Activated T-helper 1 cell treated with anti-CD3 and anti-CD28 coated beads, Interleukin-2, amount 50 U/mL, for 16 hours (primary cell): ENCODE measurements at places on chromosomes 2 and 18.

DNA sequence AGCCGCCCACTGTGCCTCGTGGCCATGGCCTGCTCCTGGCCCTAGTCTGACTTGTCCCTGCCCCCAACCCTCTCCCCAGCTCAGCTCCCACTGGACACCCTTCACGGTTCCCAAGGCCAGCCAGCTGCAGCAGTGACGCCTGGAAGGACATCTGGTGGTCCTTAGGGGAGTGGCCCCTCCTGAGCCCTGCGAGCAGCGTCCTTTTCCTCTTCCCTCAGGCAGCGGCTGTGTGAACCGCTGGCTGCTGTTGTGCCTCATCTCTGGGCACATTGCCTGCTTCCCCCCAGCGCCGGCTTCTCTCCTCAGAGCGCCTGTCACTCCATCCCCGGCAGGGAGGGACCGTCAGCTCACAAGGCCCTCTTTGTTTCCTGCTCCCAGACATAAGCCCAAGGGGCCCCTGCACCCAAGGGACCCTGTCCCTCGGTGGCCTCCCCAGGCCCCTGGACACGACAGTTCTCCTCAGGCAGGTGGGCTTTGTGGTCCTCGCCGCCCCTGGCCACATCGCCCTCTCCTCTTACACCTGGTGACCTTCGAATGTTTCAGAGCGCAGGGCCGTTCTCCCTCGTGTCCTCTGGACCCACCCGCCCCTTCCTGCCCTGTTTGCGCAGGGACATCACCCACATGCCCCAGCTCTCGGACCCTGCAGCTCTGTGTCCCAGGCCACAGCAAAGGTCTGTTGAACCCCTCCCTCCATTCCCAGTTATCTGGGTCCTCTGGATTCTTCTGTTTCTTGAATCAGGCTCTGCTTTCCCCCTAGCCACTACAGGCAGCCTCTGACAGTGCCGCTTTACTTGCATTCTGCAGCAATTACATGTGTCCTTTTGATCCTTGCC is 35.8 kb downstream of the ANO7 start:
- no peak for DNase-seq

- no peak for DNase-seq
Observed at GRCh38 chr2:174781996-174782395, 17.7 kb upstream of the CHRNA1 start.

DNA sequence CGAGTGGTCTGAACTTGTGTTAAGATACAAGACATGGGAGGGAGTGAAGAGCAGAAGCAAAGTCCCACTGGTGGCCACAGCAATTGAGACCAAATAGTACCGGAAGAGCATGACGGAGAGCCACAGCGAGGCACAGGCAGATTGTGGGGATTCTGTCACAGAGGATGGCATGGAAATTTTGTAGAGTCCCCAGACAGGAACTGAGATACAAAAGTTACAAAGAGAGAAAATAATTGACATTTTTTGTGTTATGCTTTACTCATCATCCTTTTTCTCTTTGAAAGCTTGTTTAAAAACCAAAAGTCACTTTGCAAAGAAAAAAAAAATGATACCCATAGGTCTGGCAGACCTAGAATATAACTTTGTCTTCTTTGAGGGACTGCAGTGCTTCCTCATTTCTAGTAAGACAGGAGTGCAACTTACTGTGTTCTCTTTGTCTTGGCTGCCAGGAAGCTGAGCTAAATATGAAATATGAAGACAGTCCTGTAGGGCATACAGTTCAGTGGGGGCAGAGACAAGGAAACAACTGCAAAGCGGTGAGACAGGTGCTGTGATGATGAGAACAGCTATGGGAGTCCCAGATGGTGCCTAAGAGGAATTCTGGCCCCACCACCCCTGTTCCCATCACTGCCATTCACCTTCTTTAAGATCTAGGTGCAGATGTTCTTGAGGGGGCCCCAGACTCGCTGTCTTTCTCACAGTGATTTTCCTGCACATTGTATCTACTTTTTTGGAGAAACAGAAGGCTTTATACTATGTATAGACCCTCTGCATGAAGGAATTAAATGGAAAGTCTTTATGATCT is 5.2 kb downstream of the ARHGAP25 start:
- no peak for DNase-seq

DNA sequence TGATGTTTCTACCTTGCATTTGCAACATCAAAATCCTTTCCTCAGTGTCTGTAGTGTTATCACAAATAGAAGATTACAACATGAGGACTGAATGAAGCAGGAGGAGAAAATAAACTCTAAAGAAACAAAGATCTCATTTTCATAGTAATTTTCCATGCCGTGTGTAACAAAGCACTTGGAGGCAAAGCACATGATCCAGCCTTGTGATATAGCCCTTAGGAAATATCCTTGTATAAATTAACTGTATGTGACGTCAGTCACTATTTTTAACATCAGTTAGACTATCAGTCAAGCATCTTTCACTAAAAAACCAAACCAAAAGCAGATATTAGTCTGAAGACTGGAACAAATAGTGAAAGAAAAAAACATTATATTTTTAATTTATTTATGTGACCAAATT is 492.1 kb upstream of the CNTNAP5 start:
- no peak for DNase-seq

GRCh38 chr18:3720818-3721545 is 271.0 kb downstream of the TGIF1 start:
- no peak for DNase-seq

DNA sequence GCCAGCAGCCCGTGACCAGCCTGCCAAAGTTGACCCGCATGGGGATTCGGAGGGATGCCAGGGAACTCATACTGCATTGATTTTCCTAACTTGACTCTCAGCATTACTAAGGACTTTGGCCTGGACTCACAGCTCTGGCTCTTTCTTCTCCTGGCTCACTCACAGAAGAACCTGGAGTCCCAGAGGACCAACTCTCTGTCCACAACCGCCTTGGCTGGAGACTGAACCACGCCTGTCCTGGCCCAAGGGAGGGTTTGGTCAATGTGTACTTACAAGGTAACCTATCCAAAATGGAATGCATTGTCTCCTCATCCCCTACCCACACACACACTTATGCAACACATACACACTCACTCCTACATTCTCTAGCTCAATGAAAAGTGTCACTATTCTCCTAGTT is 135.6 kb upstream of the KLHL29 start:
- no peak for DNase-seq

- DNase-seq, result no peak
Observed at GRCh38 chr2:207185372-207185771, 19.6 kb upstream of the KLF7 start.

DNA sequence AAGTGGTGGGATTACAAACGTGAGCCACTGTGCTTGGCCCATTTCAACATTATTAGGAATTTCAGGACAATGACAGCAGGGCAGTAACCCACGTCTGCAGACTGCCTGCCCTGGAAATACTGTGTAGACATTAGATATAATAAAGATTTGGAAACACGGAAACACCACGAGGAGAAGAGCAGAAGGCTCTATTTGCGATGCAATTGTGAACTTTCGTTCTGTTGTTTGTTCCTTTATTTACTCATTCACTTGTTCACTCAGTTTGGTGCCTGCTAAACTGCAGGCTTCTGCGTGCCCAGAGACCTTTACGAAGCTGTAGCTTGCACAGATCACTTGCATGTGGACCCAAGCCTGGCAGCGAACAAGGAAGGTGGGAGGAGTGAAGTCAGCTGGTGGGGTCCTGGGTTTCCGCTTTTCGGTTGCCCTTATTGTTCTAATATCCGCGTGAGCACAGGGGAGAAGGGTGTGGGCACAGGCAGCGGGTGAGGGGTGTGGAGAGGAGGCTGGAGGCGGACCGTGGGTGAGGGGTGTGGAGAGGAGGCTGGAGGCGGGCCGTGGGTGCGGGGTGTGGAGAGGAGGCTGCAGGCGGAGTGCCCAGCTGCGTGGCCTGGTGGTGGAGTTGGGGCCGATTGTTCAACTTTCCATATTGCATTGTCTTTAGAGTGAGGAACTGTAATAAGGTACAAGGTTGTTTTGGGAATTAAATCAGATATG is 3.4 kb downstream of the COLEC11 start:
- no peak for DNase-seq

- peak; percentile 52 for DNase-seq
Observed at GRCh38 chr2:43218702-43219382, 7.6 kb downstream of the ZFP36L2 start.

- DNase-seq, result no peak
Observed at GRCh38 chr2:226756131-226756530, 43.5 kb downstream of the IRS1 start.

DNA sequence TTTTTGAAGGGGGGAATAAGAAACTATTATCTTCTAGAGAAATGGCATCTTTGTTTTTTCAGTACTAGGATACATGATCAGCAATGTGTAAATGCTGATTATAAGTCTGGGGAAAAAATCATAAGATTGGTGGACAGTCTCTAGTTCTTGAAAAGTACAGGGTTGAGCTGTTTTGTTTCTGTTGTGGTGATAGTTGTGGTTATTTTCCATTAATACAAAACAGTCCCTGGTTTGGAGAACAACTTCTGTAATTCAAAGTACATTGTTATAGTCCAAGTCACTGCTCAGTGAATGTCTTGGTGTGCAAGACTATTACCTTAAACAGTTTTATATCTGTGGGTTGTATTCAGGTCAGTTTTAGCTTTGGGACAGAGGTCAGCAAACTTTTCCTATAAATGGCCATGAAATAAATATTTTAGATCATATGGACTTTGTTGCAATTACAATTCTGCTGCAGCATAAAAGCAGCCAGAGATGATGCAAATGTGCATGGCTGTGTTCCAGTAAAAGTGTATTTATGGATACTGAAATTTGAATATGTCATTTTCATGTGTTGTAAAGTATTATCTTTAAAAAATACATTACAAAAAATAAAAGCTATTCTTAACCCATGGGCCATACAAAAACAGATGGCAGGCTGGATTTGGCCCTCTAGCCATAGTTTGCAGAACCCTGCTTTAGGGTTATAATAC is 111.0 kb downstream of the CERS6 start:
- DNase-seq, result no peak

- DNase-seq, result no peak
Observed at GRCh38 chr2:208266553-208266893, 468 bp downstream of the PIKFYVE start.

GRCh38 chr2:70663411-70663810 is 104.6 kb downstream of the ADD2 start:
- no peak for DNase-seq

DNA sequence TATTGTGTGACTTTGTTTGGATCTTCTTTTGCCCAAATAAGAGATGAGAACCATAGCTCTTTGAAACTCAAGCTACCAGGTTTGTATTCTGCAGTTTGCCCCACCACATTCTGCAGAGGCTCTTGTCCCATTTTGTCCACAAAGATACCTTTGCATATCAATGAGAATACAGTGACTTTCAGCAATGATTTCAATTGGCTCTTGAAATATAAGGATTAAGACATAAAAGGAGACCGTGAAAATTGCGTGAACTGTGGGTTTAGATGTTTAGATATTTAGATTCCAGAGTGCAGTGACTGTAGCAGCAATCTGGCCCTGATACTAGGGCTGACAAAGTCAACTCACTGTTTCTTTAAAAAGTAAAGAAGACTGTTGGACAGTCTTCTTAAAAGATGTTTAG is 146.6 kb upstream of the SP5 start:
- DNase-seq, result no peak

GRCh38 chr2:197300139-197300538 is 10.4 kb downstream of the ANKRD44 start:
- DNase-seq, result no peak

GRCh38 chr2:241074065-241074818 is 27.8 kb downstream of the MTERF4 start:
- DNase-seq, result no peak

- no peak for DNase-seq
Observed at GRCh38 chr2:2848621-2849333, 517.7 kb upstream of the MYT1L start.

- DNase-seq, result no peak
Observed at GRCh38 chr2:168137510-168138180, 109.8 kb downstream of the STK39 start.

- DNase-seq, result no peak
Observed at GRCh38 chr2:160289831-160290230, 89.8 kb upstream of the ITGB6 start.

- DNase-seq, result peak; percentile 3
Observed at GRCh38 chr2:205766779-205767359, 84.6 kb downstream of the NRP2 start.

- no peak for DNase-seq
Observed at GRCh38 chr2:240305369-240305962, 130.0 kb upstream of the GPC1 start.

GRCh38 chr18:79597831-79598632 is 81.6 kb upstream of the CTDP1 start:
- no peak for DNase-seq

GRCh38 chr2:23867449-23867848 is 59.5 kb downstream of the ATAD2B start:
- no peak for DNase-seq

- DNase-seq, result no peak
Observed at GRCh38 chr18:35641916-35642315, 60.4 kb downstream of the GALNT1 start.

- DNase-seq, result no peak
Observed at GRCh38 chr2:194826241-194826640, 830.8 kb upstream of the SLC39A10 start.

DNA sequence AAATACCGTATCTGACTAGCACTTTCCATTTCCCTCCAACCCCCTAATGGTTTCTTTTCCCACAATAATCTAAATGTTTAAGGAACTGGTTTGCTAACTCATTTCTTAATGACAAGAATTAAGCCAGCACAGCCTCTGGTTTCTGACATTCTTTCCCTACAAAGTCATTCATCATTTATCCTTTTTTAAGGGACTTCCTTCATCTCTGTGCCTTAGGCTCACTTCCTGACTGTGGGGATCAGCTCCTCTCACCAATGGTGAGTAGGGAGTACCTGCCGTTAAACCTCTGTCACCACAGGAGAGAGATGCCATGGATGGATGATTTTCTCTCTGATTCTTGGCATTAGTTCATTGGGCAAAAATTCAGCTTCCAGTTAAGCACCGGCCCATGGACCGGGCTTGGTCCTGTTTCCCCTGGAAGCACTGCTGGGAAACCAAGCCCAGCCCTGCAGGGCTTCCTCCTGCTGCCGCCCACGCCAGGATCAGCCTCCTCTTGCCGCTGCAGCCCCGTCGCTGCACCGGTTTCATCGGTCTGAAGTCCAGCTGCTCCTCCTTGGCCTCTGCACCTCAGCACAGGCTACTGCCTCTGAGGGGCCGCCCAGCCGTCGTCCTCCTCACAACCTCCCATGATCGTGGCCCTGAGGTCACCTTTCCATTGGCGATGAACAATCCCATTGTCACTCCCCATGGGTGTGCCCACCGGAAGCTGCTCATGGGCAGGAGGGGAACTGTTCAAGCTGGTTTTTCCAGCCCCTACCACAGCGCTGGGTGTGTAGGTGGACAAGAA is 64.0 kb upstream of the ZNF516 start:
- DNase-seq, result no peak

DNA sequence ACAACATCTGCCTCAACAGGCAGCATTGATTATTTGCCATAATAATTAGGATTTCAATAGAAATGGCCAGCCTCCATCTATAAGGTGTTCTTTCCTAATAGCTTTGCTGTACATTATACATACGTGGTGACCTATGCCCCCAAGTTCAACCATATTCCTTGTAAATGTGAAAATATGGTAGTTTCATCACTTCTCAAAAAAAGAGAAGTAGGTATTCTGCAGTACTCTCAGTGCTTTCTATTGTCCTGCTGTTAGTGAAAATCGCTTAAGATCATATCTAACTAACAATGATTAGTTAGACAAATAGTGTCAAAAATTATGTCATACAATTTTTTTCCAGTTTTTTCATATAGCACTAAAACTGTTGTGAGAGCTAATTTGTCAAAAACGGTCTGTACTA is 79.6 kb downstream of the SLC4A10 start:
- no peak for DNase-seq
